ENCODE measurements at places on chromosomes 1 and 21.

DNA sequence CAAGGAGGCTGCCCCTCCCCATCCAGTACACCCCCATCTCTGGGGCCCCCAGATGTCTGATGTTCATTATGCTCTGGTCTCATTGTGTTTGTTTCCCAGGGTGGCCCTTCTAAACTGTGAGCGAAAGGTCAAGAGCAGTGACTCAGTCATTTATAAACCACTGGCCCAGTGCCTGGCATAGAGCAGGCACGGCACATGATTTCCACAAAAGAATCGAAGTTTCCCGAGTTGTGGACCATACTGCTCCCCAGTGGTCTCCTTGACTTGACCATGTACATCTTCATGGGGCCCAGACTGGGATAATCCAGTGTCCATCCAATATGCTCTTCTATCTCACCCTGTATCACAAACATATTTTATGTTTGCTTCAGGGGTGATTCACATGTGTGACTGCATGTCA lies 153.3 kb downstream of the NR5A2 start:
- DNase-seq: no peak

DNA sequence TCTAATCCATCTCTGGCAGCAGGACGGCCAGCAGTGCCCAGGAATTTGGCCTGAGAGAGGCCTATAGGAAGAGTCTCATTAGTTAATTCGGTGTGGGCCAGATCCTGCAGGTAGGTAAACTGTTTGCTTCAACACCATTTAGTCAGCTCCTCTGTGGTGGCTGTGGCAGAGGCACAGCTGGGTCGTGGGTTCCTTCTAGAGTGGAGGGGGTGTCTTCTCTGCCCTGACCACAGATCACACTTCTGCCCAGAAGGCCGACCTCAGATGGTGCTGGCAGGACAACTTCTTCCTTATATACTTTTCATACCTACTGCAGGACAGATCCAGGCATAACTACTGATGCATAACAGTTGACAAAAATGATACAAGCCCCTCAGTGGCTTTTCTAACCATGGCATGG lies 281.4 kb downstream of the RPS6KC1 start:
- no peak for DNase-seq

DNA sequence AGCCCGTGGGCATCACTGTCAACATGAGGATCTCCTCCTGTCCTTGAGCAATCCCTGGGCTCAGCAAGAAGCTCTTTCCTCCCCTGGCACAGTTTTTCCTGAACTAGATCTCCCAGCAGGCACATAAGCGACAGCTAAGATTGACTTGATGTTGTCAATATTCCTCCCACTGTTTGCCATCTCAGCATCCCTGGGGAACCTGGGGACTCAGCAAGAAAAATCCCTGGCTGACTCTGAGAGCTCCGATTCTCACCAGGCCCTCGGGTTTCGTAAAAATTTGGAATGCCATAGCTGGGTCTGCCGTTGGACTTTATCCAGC lies 687.2 kb downstream of the MATN1 start:
- no peak for DNase-seq

- no peak for DNase-seq
Measured at GRCh38 chr1:45809761-45810160, 6.3 kb downstream of the MAST2 start.

DNA sequence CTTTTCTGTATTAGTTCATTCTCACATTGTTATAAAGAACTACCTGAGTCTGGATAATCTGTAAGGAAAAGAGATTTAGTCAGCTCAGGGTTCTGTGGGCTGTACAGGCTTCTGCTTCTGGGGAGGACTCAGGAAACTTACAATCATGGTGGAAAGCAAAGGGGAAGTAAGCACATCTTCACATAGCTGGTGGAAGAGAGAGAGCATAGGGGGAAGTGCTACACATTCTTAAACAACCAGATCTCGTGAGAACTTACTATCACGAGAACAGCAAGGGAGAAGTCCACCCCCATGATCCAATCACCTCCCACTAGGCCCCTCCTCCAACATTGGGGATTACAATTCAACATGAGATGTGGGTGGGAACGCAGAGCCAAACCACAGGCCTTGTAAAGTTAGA lies 37.9 kb upstream of the AHCTF1 start:
- DNase-seq: no peak

GRCh38 chr1:203934651-203935050 lies 73.3 kb downstream of the SNRPE start:
- no peak for DNase-seq

GRCh38 chr1:228873709-228874108 lies 138.4 kb downstream of the RHOU start:
- DNase-seq: no peak

DNA sequence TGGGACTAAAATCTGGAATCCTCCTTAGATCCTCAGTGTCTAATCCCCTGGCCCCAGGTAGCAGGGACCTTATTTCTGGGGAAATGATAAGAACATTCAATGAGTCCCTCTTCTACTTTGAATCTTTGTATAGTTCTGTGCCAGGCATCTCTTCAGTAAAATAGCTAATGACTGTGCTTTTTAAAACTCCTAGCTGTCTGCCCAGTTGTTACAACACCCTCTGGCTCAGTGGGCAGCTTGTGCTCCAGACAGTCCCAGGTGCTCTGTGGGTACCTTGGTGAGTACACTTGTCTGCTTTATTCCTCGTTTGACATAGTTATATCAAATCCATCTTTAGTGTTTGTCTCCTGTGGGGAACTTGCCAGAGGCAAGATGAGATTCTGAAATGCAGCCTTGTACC lies 18.0 kb downstream of the TGFB2 start:
- no peak for DNase-seq

DNA sequence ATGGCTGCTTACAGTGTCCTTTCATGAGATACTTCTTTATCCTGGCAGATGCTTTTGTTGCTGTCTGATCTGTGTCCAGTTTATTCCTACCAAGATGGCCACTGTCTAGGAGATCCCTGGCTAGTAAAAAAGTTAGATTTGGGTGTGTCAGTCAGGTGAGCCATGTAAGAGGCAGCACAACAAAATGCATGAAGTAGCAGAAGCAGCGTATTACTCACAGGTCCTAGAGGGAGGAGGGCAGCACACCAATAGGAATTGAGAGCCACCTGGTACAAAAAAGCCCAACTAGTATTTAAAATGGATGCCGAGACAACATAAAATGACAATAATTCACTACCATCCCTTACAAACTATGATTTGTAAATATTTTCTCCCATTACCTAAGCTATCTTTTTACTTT lies 22.8 kb upstream of the ZNF697 start:
- DNase-seq: no peak

DNA sequence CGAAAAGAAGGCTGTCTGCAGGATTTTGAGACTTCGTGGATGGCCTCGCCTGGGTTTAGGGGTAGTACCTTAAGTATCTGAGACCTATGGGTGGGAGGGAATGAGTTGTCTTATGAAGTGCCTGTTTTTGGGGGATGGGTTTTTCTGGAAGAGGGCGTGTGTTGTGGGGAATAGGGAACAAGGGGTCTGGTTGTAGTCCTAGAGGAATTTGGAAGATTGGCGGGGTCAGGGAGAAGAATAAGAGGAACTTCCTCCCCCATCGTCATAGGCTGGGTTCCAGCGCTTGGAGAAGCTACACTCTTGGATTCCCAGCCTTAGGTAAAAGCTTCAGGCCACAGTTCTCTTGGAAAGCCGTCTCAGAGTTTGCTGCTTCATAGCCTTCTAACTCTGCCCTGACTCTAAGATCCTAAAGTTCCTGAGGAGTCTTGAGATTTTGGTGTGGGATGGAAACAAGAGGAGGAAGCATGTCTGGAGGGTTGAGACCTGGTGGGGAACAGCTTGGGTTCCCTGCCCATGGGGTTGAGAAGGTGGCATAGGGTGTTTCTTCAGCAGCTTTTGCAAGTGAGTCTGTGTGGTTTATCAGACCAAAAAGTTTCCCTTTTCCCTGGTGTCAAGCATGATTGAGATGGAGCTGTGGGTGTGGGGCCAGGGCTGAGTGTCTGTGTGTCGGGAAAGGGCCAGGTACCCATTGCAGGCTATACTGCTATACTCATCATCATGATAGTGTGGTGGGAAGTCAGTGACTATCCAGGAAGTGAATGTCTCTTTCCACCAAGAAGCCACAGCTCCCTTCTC lies 1.8 kb downstream of the VANGL2 start:
- DNase-seq: no peak

Measured in right renal cortex interstitium (tissue), 3 donors.